Astrocyte of the spinal cord (primary cell): ENCODE measurements at places on chromosomes 4 and X.

- no peak for DNase-seq
Measured at GRCh38 chr4:95590615-95591014, 41.8 kb upstream of the UNC5C start.

DNA sequence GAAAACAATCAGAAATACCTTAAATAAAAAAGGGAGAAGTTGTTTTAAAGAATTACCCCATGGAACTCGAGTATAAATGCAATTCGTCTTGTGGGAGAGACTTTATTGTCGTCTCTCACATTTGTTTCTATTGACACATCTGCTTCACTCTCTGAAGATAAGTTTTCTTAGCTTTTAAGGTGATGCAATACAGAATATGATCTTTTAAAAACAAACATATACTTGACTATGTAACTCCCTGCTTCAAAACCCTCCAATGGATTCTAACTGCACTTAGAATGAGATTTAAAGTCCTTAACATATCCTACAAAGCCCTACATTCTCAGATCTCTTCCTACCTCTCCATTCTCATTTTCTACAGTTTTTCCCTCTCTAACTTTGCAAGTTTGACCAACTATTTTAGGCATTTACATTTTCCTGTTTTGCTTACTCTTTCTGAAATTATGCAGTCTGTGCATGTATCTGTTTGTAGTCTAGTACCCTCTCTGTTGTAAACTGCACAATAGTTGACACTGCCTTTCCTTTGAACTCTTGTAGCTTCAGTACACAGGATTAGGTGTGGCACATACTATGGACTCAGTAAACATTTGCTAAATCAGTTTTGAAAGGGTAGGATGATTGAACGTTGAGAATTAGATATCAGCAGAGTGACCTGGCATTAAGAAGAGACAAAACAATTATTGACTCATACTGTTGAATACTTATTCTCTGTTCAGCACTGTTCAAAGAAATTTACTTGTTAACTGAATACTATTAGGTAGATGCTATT, 59.8 kb downstream of the AGTR2 start:
- no peak for DNase-seq

- no peak for DNase-seq
Measured at GRCh38 chr4:72186714-72187113, 154.9 kb downstream of the NPFFR2 start.

- DNase-seq: no peak
Measured at GRCh38 chrX:1597345-1598020, 6.1 kb downstream of the AKAP17A start.

DNA sequence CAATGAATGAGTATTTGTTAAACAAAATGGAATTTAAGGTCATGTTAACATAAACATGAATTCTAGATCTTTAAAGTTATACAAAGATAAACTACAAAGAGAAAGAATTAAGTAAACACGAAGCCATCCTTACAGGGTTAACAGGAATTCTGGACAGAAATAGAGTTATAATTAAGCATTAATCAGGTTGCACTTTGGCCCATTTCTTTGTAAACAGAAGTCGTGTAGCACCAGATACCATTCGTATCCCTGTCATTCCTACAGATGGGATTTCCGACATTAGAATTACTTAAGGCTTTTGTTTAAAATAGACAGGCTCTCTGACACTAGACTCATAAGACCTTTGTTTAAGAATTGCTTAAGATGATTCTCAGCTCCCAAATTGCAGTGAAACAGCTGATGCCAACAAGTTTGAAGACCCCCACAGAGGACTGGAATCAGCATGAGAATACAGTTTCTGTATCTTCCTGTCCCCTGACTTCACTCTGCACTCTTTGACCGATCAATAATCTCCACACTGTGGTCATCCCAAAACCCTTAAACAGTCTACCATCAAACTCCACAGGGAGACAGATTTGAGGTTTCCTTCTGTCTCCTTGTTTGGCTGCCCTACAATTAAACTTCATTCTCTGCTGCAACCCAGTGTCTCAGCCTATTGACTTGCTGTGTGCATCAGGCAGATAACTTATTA, 22.3 kb upstream of the TMEM150C start:
- no peak for DNase-seq

- DNase-seq: peak; percentile 85
Measured at GRCh38 chr4:7831330-7831729, 108.3 kb downstream of the AFAP1 start.

GRCh38 chr4:106301393-106302061, 14.5 kb downstream of the TBCK start:
- no peak for DNase-seq

DNA sequence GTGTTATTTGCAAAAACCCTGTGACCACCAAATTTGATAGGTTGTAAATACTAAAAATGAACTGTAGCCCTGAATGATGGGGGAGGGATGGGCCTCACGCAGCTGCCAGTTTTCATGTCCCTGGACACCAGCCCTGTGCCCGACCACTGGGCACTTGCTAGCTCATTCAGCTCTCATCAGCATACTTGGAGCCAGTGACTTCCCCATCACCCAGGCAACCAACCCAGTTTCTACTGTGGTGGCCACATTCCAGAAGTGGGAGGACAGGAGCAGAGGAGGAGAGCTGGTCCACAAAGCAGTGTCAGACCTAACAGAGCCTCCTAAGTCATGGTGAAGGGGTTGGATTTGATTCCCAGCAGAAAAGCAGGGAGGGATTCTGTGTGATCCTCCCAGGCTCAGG, 128.2 kb downstream of the CPEB2 start:
- no peak for DNase-seq

DNA sequence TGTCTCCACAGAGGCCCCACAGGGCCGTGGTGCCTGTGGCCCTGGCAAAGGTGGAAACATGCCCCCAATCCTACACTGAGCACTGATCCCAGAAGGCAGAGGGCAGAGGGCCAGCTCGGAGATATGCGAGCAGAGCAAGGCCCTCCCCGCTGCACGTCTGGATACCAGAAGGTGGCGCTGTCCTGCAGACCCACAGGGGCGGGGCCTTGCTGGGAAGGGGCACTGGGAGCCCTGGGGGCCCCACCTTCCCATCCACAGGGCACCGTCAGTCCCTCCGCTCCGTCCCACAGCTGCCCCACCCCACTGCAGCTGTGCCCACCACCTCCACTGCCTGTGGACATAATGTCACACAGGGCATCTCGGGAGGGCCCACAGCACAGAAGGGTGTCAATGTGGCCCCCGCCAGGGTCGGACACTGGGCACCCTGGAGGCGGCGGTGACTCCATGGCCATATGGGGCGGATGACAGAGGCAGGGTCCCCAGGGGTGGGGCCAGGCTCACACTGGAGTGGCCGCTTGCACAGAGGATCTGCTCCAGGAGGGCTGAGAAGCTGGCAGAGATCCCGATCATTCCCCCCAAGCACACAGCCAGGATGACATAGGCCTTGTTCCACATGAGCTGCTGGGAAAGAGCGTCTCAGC, 4.8 kb downstream of the SLC49A3 start:
- DNase-seq: peak; percentile 57

GRCh38 chr4:86841309-86841708, 7.9 kb downstream of the SLC10A6 start:
- DNase-seq: no peak

GRCh38 chr4:121675715-121676114, 21.1 kb downstream of the ANXA5 start:
- peak; percentile 44 for DNase-seq

GRCh38 chrX:39857780-39858179, 240.0 kb downstream of the BCOR start:
- no peak for DNase-seq

GRCh38 chrX:115525486-115525885, 35.5 kb upstream of the PLS3 start:
- no peak for DNase-seq

- no peak for DNase-seq
Measured at GRCh38 chr4:74848774-74849173, 54.5 kb upstream of the BTC start.

- DNase-seq: no peak
Measured at GRCh38 chr4:68184923-68185322, 55.3 kb upstream of the TMPRSS11F start.

DNA sequence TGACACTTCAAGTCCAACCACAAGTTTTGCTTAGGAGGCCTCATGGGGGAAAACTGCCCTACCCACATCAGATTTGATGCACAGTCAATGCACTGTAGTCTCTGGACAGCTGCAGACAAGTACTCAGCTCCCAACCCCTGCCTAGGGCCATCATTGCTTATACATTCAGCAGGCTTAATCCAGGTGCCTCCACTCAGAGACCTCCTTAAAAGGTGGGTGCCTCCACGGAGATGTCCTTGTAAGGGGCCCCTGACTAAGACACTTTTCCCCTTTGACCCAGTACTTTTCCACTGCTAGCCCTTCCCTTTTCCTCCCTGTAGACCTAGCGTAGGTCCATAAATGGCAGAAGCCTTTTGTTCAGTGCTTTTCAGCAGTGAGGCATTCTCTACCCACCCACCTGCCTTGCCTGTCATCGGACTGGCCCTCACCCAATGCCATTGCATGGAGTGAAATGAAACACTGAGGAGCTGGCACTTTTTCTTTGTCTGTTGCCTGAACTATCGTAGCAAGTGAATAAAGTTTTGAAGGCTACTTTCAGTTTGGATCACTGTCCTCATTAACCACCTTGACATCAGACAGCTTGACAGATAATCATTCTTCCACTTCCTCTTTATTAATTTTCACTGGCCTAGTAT, 23.8 kb upstream of the PLK4 start:
- DNase-seq: peak; percentile 85

- no peak for DNase-seq
Measured at GRCh38 chrX:151977009-151977408, 2.5 kb upstream of the GABRE start.

- DNase-seq: no peak
Measured at GRCh38 chrX:38285649-38286048, 41.7 kb downstream of the RPGR start.

- DNase-seq: no peak
Measured at GRCh38 chr4:25178838-25179261, 18.6 kb upstream of the SEPSECS start.

DNA sequence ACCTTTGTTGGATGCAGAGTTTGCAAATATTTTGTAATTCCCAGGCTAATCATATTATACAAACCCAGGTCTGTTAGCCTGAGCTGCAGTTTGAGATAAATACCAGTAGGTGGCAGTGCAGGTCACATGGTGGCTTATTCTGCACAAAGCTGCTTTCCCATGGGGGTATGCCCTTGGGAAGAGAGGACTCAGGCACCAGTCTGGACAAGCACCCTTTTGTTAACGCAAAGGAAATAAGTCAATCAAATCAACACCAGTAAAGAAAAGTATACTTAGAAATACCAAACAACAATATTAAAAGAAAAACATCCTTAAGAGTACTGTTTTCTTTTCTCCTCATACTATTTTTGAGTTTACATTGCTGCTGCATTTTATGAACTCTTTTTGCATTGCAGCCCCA, 389.0 kb upstream of the ZFP42 start:
- DNase-seq: peak; percentile 66

DNA sequence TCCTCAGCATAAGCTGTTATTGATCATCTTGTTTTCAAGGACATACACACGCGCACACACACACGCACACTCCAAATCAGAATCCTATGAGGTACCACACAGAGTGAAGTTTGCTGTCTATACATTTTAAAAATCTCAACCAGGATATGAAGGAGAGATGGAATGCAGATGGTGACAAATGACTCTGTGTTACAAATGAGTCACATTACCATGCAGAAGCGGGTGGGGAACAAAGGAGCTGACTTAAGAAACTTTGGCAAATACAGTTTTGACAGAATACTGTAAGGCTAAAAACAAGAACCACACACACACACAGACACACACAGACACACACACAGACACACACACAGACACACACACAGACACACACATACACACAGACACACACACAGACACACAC, 81.7 kb downstream of the RELL1 start:
- peak; percentile 25 for DNase-seq

DNA sequence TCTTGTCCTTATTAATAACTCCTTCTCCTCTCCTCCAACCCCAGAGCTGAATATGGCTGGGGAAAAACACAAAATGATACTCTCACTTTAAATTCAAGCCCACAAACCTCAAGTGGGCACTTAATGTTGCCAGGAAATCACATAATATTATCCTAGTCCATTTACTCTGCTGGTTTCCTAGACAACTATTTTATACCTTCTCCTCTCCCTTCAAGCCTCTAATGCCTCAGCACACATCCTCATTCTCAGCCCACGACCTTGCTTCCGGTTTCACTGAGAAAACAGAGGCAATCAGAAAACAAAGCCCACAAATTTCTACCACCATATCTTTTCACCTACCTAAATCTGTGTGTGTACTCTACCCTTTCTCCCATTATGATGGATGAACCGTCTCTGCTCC, 12.1 kb upstream of the CLCN5 start:
- no peak for DNase-seq

DNA sequence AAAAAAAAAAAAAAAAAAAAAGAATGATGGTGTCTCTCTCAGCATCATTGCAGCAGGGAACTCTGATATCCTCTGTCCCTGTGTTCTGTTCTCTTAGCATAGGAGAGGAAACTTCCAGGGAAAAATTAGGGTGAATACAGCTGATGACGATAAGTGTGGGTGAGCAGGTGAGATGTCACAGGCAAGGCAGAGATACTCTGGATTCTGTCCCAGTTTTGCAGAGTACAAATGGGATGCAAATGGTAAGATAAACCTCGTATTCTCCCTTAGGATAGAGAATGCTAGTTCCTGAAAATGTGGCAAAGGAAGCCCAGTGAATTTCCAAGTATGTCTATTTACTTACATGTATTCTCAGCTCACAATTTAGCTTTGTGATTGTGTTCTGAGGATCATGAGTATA, 671.6 kb upstream of the BOD1L1 start:
- no peak for DNase-seq

- DNase-seq: no peak
Measured at GRCh38 chrX:35442421-35442820, 355.7 kb upstream of the MAGEB16 start.

DNA sequence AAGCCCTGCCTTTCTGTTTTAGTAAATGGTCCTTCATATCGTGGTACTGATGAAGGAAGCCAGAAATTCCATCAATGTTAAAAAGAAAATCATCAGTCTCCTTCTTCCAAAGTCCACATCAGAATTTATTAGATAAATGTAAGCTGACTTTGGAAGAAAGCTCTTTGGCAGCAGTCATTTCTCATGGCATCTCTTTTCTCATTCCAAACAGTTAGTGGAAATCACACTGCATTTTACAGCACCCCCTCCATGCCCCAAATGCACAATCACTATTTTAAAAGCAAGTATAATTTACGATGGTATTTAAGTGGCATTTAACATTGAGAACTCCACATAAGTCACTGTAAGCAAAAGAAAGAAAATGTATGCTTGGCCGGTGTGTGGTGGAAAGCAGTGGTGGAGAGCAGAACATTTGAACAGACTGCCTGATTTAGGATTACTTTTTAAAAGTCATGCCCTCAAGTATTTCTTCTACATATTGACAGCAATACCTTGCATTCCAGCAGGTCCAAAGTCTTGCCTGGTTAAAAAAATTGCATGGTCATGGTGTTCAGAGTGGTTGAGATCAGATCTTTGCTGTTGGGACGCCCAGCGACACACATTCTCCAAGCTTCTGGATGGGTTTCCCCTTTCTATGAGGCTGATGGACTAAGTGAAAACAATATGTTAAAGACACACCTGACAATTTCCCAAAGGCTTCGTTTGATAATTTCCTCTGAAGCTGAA, 248.6 kb downstream of the ADAMTS3 start:
- DNase-seq: no peak

- DNase-seq: no peak
Measured at GRCh38 chrX:119757646-119757978, 776 bp upstream of the SOWAHD start.

- DNase-seq: peak; percentile 44
Measured at GRCh38 chr4:36243355-36244256, 708 bp downstream of the ARAP2 start.

- peak; percentile 40 for DNase-seq
Measured at GRCh38 chr4:144851948-144852347, 206.0 kb downstream of the HHIP start.
